G401 (cell line): ENCODE measurements at places on chromosomes 2 and 18. TPM values are rescaled to one million over a fixed set of nuclear protein-coding genes. Genes with fewer than 3 reads are reported as not detected.

FOXI3 gene
- not detected in 2 replicates for total RNA-seq

LONRF2 gene
- total RNA-seq: 0.06 TPM in 1 of 2 replicates, not detected in the other

GAD1 gene
- 52.5 and 58.6 TPM in 2 replicates for total RNA-seq

ANKRD30B gene
- not detected in 2 replicates for total RNA-seq

CHN1 gene
- total RNA-seq: 0.34 TPM in 1 of 2 replicates, not detected in the other

C2orf72 gene
- 9.3 and 27.9 TPM in 2 replicates for total RNA-seq

IL1A gene
- not detected in 2 replicates for total RNA-seq

CTIF gene
- total RNA-seq: 4.6 and 5.9 TPM in 2 replicates

BOK gene
- 26.9 and 36.3 TPM in 2 replicates for total RNA-seq

PARD6G gene
- total RNA-seq: 8.3 and 9.2 TPM in 2 replicates

GRCh38 chr18:62453864-62454263 lies 69.0 kb upstream of the ZCCHC2 start:
- no peak for DNase-seq

DNA sequence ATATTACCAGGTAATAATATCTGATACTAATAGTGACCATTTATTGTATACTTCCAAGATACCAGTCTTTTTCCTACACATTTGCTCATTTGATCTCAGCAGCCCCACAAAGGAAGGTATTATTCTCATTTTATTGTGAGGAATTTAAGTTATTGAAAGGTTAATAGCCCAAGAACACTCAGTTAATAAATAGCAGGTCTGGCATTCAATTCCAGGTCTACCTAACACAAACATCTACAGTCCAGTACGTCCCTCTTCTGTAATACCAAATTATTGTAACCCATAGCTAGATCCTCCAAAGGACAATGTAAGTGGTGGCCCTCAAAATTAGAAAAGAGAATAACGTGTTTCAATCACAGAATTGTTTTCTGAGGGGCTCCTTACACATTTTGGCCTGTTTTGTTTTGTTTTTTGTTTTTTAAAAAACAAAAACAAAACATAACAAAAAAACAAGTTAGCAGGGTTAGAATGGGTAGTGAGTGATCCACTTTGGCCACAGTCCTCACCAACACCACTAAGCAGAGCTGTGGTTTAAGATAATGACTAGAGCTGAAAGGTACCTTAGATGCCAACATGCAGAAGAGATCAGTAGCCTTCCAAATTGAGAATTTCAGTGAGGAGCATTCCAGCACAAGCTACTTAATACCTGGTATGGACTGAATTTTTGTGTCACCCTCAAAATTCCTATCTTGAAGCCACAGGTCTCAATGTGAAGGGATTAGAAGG lies 137.5 kb downstream of the DYM start:
- DNase-seq: no peak

- DNase-seq: no peak
Measured at GRCh38 chr2:205199165-205199850, 483.0 kb upstream of the NRP2 start.

DNA sequence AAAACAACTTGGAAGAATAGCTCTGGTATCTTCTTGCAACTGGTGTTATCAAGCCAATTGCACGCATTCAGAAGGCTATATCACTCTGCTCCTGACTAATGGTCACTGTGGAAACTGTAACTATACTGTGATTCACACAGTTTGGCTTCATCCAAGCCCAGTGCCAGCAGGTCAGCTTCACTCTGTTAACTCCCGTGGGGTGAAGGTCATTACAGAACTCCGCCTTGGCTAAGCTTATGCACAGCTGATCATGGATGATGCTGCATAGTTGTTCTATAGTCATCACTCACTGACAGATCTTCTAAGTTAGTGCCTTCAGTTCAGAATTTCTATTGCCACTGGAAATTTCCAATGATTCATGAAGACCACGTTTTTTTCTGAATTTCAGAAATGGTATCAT lies 497.2 kb upstream of the NETO1 start:
- DNase-seq: no peak

- DNase-seq: peak; percentile 81
Measured at GRCh38 chr2:26223018-26223417, 21.4 kb downstream of the HADHA start.

DNA sequence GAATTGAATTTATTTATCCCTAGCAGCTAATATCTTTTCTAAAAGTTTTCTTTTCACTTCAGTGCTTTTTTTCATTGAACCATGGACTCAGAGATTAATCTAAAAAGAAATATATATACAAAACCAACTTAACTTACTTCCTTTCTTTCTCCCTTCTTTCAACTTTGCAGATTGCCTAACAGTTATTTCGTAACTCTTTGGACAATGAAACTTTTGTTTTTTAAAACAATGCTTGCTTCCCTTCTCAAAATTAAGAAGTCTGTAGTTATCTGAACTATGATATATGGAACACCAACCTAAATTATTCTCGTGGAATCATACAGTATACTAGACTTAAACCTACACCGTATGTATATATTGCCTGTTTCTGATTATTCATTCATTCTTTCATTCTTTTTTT lies 62.9 kb downstream of the MIB1 start:
- DNase-seq: no peak

GRCh38 chr18:62651276-62652056 lies 63.9 kb upstream of the PHLPP1 start:
- no peak for DNase-seq

DNA sequence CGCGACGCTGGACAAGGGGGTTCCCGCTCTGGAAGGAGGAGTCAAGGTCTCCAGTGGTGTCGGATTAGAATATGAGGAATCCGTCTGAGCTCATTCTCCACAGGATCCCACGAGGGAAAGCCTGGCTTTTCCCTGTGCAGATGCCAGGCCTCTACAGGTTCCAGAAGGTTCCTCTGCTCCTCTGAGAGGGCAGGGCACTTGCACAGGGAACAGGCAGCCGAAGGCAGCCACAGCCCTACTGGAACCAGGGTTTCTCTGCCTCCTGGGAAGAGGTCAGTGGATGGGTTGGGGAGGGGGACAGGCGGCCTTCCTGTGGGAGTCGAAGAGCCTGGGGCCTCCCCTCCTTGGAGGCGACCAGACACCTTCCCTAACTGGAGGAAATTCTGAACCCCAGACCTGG lies 1.7 kb upstream of the AQP12A start:
- DNase-seq: peak; percentile 17

- no peak for DNase-seq
Measured at GRCh38 chr2:236790963-236791362, 221.3 kb downstream of the ACKR3 start.

- DNase-seq: no peak
Measured at GRCh38 chr2:16496426-16497388, 168.9 kb downstream of the CYRIA start.

GRCh38 chr2:23381485-23381884 lies 3.5 kb upstream of the KLHL29 start:
- DNase-seq: no peak

- no peak for DNase-seq
Measured at GRCh38 chr2:143742581-143742980, 613.4 kb downstream of the ARHGAP15 start.

GRCh38 chr2:150832686-150833085 lies 345.2 kb upstream of the RND3 start:
- no peak for DNase-seq

- DNase-seq: no peak
Measured at GRCh38 chr2:232896720-232897597, 26.9 kb downstream of the SNORC start.

DNA sequence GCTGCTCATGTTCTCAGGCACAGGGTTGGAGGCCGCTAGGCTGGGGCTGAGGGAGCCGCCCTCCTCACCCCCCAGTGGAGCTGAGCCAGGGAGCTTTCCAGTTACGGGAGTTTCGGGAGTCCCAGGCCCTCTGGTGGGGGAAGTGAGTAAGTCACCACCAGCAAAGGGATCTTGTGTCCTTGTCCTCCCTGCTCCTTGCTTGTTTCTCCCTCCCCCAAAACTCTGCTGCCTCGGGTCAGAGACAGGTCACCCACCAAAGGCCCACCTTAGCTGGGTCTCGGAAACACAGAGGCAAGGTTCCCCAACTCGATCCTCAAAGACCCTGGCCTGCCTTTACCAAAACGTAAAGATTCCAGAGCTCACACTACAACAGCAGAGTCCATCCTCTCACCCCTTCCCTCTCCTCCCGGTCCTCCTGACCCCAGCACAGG lies 60.5 kb upstream of the POMC start:
- DNase-seq: peak; percentile 83

GRCh38 chr2:189726271-189726670 lies 36.3 kb downstream of the OSGEPL1 start:
- DNase-seq: no peak

GRCh38 chr2:23757686-23758433 lies 169.1 kb downstream of the ATAD2B start:
- no peak for DNase-seq

GRCh38 chr18:79010802-79011201 lies 31.2 kb downstream of the SALL3 start:
- no peak for DNase-seq

GRCh38 chr18:75036917-75037688 lies 171.8 kb downstream of the PTGR3 start:
- DNase-seq: no peak
